ENCODE measurements at places on chromosomes 1 and 21.
A peak's percentile ranks its signal among the peaks of the same experiment; 100 is the strongest.

DNA sequence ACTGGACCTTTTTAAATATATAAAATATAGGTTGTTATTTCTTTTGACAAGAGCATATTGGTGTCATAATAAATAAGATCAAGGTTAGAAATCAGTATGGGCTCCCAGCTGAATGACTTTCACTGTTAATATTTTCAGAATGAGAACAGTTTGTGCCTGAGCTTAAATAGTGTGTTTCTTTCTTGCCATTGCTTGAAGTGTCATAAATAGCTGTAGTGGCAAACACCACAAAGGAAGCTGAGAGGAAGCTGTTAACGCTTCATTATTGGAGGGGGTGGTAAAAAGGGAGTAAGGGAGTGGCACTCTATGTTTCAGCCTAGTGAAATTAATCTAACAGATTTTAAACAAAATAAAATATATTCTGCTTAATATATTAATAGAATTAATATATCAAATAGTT lies 1089.8 kb upstream of the NCAM2 start:
- no peak for DNase-seq

DNA sequence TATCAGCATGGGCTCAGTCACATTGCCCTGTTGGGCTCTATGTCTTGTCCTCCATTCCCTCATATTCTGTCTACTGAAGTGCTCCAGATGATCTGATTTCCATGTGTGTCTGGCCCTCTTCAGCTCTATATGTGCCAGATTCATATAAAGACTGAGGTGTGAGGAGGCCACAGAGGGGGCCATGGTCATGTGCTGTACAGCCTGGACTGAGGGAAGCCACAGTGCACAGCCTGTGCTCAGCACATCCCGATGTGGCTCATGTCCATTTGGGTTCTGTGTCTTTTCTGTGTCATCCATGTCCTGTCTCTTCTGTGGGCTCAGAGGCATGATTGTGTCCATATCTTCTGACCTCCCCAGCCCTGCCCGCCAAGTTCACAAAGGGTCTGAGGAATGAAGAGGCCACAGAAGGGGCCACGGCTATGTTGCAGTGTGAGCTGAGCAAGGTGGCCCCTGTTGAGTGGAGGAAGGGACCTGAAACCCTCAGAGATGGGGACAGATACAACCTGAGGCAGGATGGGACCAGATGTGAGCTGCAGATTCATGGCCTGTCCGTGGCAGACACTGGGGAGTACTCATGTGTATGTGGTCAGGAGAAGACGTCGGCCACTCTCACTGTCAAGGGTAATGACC lies 97.0 kb downstream of the OBSCN start:
- no peak for DNase-seq

- no peak for DNase-seq
These were observed 10.6 kb downstream of the FCMR start for GRCh38 chr1:206911064-206911663.

DNA sequence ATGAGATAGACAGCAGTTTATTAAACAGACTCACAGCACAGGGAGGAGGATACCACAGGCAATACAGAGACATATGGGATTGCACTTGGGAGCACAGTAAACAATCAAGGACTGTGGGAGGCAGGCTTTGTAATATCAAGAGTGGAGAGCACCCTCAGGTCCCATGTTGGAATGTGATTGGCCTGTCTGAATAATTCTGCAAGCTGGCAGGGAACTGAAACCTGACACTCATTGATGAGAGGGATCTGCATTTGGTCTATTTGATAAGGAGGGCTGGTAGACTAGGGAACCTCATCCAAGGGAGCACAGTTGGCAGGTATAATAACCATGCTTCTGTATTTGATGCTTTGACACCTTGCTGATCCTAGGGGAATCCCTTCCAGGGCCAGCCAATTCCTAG lies 69.9 kb upstream of the PRMT6 start:
- no peak for DNase-seq

DNA sequence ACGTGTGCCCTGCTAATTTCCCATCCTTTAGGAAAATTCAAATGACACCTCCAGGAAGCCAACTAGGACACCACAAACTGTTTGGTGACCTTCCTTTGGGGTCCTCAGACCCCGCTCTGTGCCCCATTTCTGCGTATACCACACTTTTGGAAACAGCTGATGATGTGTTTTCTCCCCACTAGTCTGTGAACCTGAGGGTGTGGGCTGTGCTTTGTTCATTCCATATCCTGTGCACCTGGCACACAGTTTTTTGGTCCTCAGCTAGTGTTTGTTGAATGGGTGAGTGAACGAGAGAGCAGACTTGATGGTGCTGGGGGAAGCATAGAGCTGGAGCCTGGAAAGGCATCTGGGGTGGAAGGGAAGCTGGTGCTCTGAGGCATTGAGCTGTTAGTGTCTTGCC lies 48.6 kb downstream of the RPS6KA1 start:
- no peak for DNase-seq

- no peak for DNase-seq
These were observed 77.5 kb upstream of the L1TD1 start for GRCh38 chr1:62117018-62117750.

DNA sequence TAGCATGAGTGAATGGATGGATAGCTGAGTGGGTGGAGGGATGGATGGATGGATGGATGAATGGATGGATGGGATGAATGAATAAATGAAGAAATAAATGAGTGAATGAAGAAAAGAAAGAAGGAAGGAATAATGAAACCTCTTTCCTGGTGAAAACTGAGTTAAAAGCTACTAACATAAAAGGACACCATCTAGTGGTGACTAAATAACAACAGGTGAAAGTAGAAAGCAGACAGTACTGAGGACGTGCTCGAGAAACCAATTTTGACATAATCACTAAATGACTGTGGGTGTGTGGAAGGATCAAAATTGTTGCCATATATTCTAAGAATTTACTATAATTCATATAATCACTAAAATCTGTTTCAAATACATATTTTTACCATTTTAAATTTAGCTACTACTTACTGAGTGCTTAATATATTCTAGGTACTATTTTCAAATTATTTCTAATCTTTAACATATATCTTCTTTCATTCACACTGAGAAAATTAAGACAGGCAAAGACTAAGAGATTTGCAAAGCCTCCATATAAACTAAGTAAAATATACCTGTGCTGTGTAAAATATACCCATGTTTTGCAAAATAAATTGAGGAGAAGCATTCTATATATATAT lies 522.9 kb downstream of the LRRIQ3 start:
- DNase-seq: no peak

DNA sequence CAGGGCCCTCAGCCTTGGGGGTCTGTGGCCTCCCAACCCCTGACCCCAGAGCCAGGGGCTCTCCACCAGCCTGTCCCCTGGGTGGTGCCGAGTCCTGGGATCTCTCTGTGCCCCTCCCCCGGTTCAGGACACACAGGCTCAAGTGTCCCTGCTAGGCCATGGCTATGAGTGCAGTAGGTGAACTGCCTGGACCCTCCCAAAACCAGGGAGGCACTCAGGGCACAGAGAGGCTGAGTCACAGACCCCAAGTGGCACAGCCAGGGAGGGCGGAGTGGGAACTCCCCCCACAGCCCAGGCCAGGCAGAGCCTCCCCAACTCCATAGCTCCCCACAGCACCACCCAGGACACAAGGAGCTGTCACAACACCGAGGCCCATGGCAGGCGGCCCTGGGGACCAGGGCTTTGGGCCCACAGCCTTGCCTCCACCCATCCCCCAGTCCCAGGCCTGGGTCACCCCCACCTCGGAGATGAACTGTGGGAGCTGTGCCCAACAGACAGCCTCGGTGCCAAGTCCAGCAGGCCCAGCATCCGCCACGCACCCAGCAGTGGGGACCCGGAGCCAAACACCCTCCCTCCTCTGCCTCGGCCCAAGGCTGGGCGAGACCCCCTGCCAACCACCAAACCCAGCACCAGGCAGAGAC lies 3.2 kb downstream of the DVL1 start:
- DNase-seq: no peak

DNA sequence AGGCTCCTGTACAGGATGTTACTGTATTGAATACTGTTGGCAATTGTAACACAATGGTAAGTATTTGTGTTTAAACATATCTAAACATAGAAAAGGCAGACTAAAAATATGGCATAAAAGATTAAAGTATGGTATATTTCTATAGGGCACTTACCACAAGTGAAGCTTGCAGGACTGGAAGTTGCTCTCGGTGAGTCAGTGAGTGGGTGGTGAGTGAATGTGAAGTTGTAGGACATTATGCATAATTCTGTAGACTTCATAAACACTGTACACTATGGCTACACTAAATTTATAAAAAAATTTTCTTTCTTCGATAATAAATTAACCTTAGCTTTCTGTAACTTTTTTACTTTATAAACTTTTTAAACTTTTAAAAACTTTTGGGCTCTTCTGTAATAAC lies 13.7 kb upstream of the TRIM62 start:
- DNase-seq: no peak

GRCh38 chr1:26197301-26197700 lies 6.9 kb downstream of the CATSPER4 start:
- DNase-seq: no peak

DNA sequence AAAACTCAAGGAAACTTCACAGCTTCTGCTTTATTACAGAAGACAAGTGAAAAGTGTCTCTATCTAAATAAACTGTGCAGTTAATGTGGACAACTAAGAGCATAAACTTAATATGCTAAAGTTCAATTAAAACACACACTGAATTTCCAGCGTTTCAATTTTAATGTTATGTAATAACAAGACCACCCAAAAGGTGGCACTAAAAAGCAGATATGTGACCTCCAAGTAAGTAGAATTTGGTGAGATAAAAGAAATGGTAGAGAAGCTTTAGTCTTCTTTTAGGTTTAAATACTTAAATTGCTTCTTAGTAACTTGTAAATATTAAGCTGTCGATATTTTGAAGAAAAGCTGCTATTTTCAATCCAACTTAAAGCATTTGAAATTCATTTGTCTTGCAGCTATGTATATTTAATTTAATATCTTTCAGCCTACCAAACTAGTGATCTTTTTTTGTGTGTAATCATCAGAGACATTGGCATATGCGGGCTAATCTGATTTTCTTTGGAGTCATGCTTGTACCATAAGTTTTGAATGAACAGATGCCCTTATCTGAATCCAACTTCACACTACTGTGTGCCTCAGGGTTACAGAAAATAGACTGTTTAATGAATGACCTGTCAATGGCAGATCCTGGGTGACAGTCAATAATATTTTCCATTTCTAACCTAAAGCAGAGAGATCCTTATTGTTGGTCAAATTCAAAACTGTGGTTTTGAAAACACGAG lies 36.5 kb upstream of the ADAMTS1 start:
- peak; percentile 8 for DNase-seq

GRCh38 chr1:22689505-22689904 lies 21.1 kb upstream of the EPHB2 start:
- no peak for DNase-seq

GRCh38 chr21:32750405-32750804 lies 21.1 kb downstream of the PAXBP1 start:
- DNase-seq: no peak

DNA sequence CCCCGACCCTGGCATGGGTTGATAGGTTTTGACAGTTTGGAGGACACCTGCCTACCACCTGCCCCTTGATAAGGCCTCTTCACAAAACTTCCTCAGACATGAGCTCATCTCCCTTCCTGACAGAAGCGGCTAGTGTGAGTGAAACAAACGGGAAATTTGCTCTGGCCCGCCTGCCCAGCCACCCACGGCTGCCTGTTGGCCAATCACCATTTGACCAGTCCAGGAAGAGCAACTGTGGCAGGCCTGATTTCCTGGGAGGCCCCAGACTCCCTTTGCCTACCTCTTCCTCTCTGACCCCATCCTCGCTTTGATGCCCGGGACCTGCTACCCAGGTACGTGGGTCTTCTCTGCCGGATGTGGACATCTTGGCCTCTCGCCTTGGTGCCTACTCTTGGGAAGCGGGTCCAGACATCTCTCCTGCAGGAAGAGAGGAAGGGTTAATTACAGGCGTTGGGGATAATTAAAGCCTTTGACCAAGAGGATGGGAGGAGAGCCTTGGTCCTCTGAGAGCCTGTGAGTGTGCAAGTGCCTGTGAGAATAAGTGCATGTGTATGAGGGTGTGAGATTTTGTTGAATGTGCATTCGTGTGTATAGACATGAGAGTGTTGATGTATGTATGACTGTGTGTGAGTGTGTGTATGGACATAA lies 1.1 kb upstream of the EPHA2 start:
- no peak for DNase-seq

GRCh38 chr1:2413495-2414296 lies 1.3 kb upstream of the PEX10 start:
- no peak for DNase-seq

GRCh38 chr21:19402870-19403269 lies 999.3 kb upstream of the TMPRSS15 start:
- no peak for DNase-seq

GRCh38 chr21:15112858-15113257 lies 48.1 kb upstream of the NRIP1 start:
- DNase-seq: no peak

DNA sequence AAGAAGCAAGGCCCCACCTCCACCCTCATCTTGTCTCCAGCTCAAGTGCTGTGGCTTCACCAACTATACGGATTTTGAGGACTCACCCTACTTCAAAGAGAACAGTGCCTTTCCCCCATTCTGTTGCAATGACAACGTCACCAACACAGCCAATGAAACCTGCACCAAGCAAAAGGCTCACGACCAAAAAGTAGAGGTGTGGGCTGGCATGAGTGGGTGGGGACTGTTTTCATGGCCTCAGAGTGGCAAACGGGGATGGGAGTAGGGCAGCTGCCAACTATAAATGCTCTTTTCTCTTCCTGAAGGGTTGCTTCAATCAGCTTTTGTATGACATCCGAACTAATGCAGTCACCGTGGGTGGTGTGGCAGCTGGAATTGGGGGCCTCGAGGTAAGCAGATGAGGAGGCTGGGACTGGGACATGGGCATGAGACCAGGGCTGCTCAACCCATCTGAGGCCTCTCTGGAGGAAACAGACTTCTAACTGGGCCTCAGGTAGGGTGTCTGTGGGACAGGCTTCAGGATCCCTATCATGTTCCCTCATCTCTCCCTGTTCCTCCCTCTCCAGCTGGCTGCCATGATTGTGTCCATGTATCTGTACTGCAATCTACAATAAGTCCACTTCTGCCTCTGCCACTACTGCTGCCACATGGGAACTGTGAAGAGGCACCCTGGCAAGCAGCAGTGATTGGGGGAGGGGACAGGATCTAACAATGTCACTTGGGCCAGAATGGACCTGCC lies 8.8 kb upstream of the P3R3URF start:
- no peak for DNase-seq

GRCh38 chr1:104064399-104064798 lies 314.7 kb downstream of the AMY1C start:
- no peak for DNase-seq
